ENCODE measurements at places on chromosomes 3 and 15. TPM values are rescaled to one million over a fixed set of nuclear protein-coding genes. Genes with fewer than 3 reads are reported as not detected.
A peak's percentile ranks its signal among the peaks of the same experiment; 100 is the strongest.

Gene ABHD6
- polyA plus RNA-seq = 13.9 TPM

Gene ACTR8
- polyA plus RNA-seq = 17.2 TPM

DNA sequence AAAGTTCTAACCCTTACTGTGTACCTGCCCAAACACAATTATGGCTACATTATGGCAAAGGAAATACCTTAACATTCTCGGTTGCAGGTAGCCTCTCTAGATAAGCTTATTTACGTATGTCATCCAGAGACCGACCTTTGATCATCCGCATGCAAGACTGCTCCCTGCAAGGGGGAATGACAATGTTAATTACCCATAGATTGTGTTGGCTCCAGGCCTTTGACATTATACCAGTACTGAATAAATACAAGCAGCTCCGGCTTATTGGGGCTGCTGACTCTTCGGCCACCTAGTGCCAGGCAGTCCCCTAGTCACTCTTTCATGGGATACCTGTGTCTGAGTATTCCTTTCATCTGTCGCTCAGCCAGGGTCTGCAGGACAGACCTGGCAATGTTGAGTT lies 223.5 kb downstream of the DTWD1 start:
- H3K27me3 ChIP-seq = no peaks in the 10 kb centered on the region
- peaks cover 12% of the 10 kb centered on the region for H3K4me1 ChIP-seq
- peak; percentile 63 for DNase-seq
- no peaks in the 10 kb centered on the region for H3K36me3 ChIP-seq
- no peak overlapping the region for H3K4me3 ChIP-seq

- peak overlapping the region; percentile 49 for H3K27ac ChIP-seq
- peak; percentile 66 for DNase-seq
- H3K36me3 ChIP-seq = no peaks in the 10 kb centered on the region
- peaks cover 3% of the 10 kb centered on the region for H3K4me1 ChIP-seq
- no peak overlapping the region for H3K4me3 ChIP-seq
Observed at GRCh38 chr3:185583925-185584324, 2.2 kb upstream of the SENP2 start.

GRCh38 chr3:26558257-26558656 lies 64.3 kb upstream of the LRRC3B start:
- DNase-seq = no peak
- no peaks in the 10 kb centered on the region for H3K36me3 ChIP-seq
- no peak overlapping the region for H3K4me3 ChIP-seq
- H3K27ac ChIP-seq = no peak overlapping the region
- no peaks in the 10 kb centered on the region for H3K27me3 ChIP-seq

- no peak overlapping the region for H3K4me3 ChIP-seq
- H3K36me3 ChIP-seq = no peaks in the 10 kb centered on the region
- DNase-seq = no peak
- H3K4me1 ChIP-seq = peaks cover 8% of the 10 kb centered on the region
- no peak overlapping the region for H3K27ac ChIP-seq
- no peaks in the 10 kb centered on the region for H3K27me3 ChIP-seq
Observed at GRCh38 chr3:138361561-138361971, 13.2 kb downstream of the MRAS start.

GRCh38 chr3:88150371-88150770 lies 612 bp downstream of the C3orf38 start:
- peak; percentile 7 for DNase-seq
- H3K27me3 ChIP-seq = no peaks in the 10 kb centered on the region
- peak overlapping the region; percentile 52 for H3K4me3 ChIP-seq
- H3K36me3 ChIP-seq = no peaks in the 10 kb centered on the region
- peak overlapping the region; percentile 90 for H3K27ac ChIP-seq

DNA sequence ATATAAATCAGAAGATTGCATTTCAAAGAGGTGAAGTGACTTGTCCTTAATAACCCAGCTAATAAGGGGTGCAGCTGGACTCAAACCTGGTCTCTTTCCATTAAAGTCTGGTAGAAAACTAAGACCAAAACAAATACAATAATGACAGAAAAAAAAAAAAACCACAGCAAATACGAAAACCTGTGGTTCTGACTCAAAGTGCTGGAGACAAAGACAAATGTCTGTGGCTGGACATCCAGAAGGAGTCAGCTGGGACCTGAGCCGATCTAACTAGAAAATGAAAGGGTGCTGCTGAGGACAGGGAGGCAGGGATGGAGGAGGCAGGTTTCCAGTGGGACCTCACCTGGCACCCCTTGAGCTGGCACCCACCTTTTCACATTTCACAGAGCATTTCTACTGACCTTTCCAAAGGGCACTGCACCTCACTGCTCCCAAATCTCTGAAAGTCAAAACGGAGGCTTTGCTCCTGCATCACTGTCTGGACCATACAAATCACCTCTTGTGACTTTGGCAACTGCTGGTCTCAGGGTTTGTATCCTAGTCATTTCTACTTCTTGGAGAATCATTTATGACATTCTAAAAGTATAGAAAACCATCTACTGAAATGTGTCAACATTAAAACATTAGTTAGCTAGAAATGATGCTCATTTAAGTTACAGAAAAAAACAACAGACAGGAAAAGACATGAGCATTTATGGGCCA lies 61.7 kb downstream of the CCNL1 start:
- peak overlapping the region; percentile 31 for H3K27ac ChIP-seq
- H3K36me3 ChIP-seq = no peaks in the 10 kb centered on the region
- H3K4me1 ChIP-seq = no peaks in the 10 kb centered on the region
- no peak for DNase-seq
- no peak overlapping the region for H3K4me3 ChIP-seq
- no peaks in the 10 kb centered on the region for H3K27me3 ChIP-seq

Measured in hepatocyte (in vitro differentiated cells).